NCI-H1048 (cell line): ENCODE measurements at places on chromosomes 11 and 22.

GRCh38 chr11:71568704-71569349 is 3.5 kb downstream of the KRTAP5-10 start:
- DNase-seq, result no peak

DNA sequence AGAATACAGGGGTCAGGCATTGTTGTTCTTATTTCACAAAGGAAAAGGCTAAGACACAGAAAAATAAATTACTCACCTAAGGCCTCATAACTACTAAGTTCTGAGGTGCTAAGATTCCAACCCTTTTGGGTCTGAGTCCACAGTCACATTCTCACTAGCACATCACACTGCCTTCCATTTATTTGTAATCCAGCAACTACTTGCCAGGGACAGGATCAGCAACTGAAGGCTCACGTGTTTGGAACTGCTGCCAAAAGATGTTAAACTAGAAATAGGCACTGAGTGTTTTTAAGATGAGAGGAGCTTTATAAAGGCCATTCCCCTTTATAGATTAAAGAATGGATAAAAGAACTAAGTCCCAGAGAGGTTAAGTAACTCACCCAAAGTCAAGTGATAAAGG is 58.0 kb downstream of the CADM1 start:
- no peak for DNase-seq

DNA sequence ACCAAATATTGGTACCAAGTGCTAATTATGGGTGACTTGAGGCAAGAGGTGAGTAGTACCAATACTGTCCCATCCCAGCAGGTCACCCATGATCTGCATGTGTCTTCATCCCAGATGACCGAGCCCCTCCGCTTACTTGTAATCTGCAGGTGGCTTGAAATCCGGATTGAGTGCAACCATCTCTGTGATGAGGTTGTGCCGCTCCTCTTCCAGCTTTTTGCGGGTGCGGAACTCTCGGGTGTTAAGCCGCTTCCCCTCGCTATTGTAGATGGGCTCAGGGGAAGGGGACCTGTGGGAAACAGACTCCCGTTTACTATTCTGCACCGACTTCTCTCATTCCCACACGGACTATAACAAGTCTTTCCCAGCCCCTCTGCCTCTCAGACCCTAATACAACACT is 8.2 kb downstream of the SF1 start:
- DNase-seq, result no peak

- DNase-seq, result no peak
Observed at GRCh38 chr11:2834503-2835273, 50.9 kb downstream of the CDKN1C start.

DNA sequence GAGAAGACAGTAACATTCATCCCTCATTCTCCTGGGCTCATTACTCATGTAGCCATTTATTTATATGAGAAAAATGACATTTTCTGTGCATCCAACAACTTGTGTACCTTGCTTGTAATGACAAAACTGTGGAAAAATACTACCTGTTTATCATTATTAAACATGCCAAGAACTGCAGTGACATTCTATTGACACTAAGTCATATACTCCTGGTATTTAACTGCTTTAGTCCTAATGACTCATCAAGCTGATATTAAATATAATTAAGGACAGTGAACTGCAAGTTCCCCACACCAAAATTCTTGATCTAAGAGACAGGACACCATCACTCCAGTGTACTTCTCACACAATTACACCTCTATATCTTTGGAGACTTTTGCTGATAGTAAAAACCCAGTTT is 1328.7 kb upstream of the RAG2 start:
- DNase-seq, result no peak

- no peak for DNase-seq
Observed at GRCh38 chr11:101825531-101825930, 89.3 kb upstream of the CEP126 start.

DNA sequence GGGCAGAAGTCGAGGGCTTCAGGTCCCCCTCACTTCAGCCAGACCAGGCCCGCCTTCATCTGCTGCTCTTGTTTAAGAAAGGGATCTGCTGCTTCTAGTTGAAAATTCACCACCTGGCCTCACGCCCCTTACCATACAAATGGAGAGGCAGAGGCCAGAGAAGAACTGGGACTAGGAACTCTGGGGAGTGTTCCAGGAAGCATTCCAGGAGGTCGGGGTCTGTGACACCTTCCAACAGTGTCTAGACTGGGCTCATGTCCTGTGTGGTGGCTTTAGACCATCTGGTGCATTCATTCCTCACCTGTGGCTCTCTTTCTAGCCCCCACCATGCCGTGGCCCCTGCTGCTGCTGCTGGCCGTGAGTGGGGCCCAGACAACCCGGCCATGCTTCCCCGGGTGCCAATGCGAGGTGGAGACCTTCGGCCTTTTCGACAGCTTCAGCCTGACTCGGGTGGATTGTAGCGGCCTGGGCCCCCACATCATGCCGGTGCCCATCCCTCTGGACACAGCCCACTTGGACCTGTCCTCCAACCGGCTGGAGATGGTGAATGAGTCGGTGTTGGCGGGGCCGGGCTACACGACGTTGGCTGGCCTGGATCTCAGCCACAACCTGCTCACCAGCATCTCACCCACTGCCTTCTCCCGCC is 12.3 kb downstream of the TSKU start:
- DNase-seq, result no peak

GRCh38 chr22:29480512-29481264 is 670 bp downstream of the NEFH start:
- DNase-seq, result no peak

GRCh38 chr11:68202165-68202564 is 10.9 kb downstream of the KMT5B start:
- DNase-seq, result no peak

DNA sequence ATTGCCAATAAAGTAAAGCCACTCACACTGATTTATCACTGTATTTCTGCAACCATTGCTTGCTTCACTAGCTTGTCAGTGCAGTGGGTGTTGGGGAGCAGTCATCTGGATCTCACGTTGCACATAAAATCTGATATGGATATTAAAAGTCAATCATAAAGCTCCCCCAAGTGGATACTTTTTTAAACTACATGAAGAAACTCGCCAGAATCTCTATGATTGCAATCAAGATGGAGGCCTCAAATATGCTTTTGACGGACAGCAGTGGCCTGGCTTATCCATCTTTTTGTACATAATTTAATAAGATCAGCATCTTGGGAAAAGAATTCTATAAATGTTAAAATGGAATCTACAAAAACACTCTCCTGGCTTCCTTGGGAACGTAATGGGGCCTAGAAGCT is 137.7 kb downstream of the WT1 start:
- no peak for DNase-seq

GRCh38 chr22:44460287-44460686 is 37.7 kb downstream of the RTL6 start:
- DNase-seq, result no peak

GRCh38 chr22:46030231-46030880 is 53.4 kb upstream of the WNT7B start:
- DNase-seq, result no peak
